ENCODE measurements at places on chromosomes 3 and 15.

DNA sequence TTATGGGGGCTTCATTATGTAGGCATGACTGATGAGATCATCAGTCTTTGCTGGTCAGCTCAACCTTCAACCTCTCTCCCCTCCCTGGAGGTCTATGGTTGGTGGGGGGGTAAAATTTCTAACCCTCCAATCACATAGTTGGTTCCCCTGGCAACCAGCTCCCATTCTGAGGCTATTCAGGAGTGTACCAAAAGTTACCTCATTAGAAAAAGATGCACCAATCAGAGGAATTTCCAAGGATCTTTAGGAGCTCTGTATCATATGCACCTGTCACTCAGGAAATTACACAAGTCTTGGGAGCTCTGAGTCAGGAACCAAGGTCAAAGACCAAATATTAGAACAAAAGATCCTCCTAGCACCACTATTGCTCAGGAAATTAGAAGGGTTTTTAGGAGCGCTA lies 21.4 kb upstream of the LEO1 start:
- no peak for DNase-seq

DNA sequence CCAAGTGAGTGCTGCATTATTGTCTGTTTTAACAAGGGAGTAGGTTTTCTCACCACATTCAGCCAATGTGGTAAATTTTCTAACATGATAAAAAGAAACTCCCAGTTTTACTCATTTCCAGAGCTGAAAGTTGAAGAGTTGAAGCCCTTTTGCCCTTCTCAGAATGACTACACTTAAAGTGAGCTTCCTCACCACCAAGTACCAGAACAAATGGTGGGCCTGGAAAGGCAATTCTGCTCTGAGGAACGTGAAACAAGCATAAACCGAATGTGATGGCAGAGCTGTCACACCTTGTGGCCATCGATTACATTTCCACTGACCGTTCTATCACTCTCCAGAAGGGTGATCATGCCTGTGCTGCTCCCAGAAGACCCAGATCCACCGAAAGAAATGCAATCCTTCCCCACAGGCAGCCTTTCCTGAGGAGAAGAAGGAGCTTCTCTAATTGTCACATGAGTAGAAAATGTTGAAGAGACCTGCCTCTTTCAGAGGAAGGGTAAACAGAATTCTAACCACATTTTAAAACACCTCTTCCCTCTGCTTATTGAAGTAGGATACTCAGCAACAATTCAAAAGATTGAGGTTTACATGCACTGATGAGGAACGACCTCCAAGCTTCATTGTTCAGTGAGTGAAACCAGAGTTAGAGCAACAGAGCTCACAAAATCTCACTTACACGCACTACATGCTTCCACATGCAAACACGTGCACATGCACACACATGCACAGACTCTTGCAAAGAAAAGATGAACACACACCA lies 21.4 kb upstream of the CCR9 start:
- no peak for DNase-seq

DNA sequence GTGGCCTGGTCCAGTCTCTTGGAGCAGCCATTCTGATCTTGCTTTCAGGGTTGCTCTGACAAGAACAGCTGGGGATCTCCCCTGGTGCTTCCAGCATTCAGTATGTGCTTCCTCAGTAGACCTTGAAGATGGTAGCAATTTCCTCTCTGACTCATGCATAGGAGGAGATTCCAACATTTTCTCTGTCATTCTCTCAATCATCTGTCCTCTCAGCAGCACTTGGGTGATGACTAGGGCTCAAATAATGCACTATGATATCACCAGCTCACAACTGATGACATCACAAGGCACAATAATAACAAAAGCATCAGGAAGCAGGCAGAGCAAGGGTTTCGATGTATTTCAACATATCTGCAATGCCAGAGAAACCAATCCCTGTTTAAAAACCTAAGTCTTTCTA lies 52.7 kb downstream of the NFKBIZ start:
- no peak for DNase-seq

GRCh38 chr3:156230278-156230900 lies 110.0 kb downstream of the KCNAB1 start:
- no peak for DNase-seq

DNA sequence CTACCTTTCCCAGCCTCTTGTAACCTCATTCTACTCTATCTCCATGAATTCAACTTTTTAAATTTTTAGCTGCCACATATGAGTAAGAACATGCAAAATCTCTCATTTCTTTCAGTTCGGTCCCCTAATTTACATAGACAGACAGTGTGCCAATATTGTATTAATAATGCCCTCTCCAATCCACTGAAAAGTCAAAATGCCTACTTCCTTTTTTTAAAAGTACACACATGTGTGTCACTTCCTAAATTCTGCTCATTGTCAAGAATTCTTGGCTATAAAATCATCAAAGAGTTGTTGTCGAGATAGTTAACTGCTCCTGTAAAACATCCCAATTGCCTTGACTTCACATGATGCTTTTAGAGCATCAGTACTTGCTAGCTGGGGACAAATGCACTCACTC lies 84.2 kb upstream of the IL12A start:
- DNase-seq, result no peak

DNA sequence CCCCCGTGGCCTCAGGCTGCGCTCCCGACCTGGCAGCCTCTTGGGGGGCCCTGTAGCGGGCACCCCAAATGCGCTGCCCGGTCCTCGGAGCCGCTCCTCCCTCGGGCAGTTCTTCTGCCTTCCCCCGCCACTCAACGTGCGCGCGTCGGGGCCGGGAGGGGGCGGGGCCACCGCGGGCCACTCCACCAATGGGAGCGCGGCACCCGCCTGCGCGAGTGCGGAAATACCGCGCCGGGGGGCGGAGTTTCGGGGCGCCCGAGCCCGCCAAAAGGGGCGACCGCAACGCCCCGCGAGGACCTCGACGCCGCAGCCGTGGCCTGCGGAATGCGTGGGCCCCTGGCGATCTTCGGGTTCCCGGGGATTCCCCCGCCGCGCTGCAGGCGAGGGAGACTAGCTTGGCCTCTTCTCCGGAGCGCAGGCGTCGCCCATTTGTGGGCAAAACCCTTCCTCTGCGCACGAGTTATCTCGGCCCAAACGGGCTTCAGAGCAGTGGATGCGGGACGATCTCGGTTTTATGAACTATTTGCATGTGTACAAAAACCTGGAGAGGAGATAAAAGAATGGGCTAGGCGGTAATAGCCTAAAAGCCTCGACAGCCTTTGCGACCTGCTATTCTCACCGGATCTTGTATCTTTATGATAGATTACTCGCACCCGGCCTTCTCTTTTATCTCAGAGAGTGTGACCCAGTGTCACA lies at the start of gene TASOR:
Gene TASOR (minus strand): TSS at position 144 of the 696 bp plus-strand sequence. CDS start 259 bp downstream, outside the sequence.
- peak; percentile 48 for DNase-seq

DNA sequence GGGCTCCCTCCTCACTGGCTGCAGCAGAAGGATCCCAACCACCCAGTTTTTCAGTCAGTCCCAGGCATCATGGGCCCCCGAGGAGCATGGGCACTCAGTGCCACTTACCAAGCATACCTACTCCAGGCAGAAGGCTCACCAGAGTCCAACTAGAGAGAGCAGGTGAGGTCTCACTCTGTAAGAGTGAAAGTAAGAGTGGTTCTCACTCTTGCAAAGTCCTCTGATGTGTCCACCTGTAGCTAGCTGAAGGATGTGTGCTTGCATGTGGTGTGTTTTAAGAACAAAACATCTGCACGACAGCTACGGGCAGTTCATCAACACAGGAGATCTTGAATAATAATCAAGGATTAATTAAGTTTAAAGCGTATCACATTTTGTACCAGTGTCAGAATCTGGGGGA lies 49.7 kb downstream of the CCK start:
- DNase-seq, result no peak

- no peak for DNase-seq
Observed at GRCh38 chr15:92899601-92899947, 550 bp upstream of the CHD2 start.

GRCh38 chr3:174337227-174337626 lies 521.9 kb upstream of the NAALADL2 start:
- DNase-seq, result no peak

DNA sequence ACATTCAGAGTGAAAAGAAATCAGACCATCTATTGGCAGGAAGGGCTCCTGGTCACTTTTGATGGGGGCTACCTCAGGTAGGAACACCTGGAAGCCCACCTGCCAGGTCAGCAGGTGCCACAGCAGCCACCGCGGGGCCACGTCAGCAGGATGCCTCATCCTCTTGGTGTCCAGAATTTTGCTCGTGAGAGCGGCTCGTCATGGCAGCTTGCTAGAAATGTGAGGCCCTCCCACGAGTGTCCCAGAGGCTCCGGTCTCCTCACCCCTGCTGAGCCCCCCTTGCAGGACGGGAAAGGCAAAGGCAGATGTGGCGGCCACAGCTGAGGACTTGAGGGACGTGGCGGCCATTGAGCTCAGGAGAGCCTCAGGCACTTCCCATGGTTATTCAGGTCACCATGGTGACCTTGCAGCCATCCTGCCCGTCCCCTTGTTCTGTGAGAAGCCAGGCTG lies 129.4 kb downstream of the LRRK1 start:
- no peak for DNase-seq

DNA sequence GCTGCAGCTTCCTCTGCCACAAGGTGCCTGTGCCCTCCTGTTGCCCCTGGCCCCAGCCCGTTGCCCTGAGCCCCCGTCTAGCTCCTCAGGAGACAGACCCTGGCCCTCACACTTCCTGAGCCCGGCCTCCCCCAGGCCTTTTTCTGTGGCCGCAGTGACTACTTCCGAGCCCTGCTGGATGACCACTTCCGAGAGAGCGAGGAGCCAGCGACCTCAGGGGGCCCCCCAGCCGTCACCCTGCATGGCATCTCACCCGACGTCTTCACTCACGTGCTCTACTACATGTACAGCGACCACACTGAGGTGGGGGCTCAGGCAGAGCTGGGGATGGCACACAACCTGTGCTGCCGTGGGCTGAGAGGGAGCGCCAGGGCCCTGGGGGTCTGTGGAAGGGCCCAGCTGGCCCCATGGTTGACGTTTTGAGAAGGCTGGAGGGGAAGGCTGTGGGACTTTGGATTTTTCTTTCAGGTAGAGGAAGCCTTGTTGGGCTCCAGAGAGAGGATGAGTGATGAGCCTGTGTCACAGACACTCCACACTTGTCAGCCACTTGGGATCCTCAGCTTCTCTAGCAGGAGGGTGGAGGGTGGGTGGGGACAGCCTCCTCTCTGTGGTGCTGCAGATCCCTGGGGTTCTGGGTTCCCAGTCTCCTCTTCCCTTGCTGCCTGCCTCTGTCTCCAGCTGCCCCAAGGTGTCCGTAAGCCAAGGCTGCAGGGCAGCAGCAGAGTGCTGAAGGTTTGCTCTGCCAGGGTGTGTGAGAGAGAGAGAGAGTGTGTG lies 5.0 kb downstream of the ABTB1 start:
- no peak for DNase-seq

GRCh38 chr3:119349354-119350041 lies 55.3 kb downstream of the ARHGAP31 start:
- DNase-seq, result no peak

GRCh38 chr3:140995881-140996280 lies 54.2 kb downstream of the SLC25A36 start:
- DNase-seq, result no peak

GRCh38 chr15:66886686-66887273 lies 178.6 kb upstream of the SMAD3 start:
- no peak for DNase-seq

DNA sequence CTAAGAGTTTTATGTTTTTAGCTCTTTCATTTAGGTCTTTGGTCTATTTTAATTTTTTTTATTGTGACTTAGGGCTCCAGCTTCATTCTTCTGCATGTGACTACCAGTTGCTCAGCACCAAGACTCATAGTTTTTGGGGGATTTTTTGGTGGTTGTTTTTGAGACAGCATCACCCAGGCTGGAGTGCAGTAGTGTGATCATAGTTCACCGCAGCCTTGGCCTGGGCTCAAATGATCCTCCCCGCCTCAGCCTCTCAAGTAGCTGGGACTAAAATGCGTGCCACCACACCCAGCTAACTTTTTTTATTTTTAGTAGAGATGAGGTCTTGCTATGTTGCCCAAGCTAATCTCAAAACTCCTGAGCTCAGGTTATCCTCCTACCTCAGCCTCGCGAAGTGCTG lies 19.4 kb downstream of the CDV3 start:
- DNase-seq, result no peak

- DNase-seq, result no peak
Observed at GRCh38 chr3:170522201-170522600, 63.7 kb downstream of the SLC7A14 start.

DNA sequence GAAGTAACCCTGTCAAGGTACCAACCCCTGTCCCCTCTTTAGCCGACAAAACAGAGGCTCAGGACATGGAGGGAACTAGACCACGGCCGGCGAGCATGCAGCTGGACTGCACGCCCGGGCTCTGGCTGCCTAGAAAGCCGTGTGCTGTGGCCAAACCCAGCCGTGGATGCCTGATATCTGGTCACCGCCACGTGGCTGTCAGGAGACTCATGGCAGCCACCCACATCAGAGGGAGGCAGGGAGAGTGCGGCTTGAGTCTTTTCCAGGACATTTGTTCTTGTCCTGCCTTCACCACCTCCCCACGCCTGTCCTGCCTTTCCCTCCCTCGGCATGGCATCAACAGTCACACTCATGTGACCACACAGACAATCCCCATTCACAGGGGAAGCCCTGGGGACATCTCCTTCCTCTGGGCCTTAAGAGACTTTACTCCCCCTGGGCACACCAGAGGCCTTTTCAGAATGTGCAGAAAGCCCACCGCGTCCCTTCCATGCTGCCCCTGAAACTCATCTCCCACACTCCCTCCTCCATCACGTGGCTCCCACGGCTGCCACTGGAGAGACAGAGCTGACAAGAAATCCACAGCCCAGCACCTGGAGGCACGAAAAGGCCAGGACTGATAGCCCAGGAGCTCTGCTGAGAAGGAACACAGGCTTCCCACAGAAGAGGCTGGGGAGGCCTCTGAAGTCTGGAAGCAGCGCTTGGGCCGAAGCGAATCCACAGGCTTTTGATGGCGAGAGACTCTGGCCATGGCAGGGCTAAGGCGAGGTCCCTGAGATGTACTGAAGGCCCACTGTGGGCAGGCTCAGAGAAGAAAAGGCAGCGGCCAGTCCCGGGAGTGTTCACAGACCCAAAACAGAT lies 71.2 kb upstream of the IQSEC1 start:
- no peak for DNase-seq

DNA sequence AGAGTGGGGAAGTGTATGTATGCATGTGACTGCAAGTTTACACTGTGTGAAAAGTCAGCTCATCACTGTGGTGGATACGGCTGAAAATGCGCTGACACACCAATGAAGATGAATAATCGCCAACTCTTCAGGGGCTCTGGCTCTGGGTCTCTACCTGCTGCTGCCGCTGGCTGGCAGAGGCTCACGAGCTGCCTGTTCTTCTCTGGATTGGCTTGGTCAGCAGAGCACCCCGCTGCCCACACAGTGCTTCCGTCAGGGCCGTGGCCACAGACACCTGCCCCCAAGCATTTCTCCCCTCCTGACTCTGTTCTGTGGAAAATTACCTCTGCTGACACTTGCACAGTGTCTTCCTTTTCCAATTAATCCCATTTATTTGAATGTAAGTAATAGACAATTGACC lies 215.5 kb downstream of the GAP43 start:
- DNase-seq, result no peak

GRCh38 chr15:101578443-101578894 lies 73.7 kb downstream of the TM2D3 start:
- DNase-seq, result no peak

GRCh38 chr3:33957176-33957575 lies 158.7 kb downstream of the PDCD6IP start:
- DNase-seq, result no peak
